T-helper 1 cell (primary cell): ENCODE measurements at places on chromosomes 6 and 20.

- DNase-seq = peak; percentile 16
These were observed 140.1 kb downstream of the QKI start for GRCh38 chr6:163554663-163555062.

DNA sequence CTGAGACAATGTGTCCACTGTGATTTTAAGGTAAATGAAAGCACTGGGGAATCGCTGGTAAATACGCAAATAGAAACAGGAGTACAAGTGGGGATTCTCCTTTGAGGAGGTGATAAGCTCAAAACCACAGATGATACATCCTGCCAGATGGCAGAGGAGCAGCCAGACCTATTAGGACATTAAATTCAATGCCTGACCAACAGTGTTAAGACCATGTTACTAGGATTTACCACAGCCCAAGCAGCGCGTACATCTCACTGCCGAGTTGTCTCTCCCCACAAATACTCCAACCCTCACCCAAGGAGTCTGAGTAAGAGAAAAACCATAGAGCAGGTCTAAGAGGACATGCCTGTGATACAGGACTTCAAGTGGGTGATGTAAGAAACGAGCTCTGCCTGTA, 68.9 kb upstream of the TULP1 start:
- no peak for DNase-seq

DNA sequence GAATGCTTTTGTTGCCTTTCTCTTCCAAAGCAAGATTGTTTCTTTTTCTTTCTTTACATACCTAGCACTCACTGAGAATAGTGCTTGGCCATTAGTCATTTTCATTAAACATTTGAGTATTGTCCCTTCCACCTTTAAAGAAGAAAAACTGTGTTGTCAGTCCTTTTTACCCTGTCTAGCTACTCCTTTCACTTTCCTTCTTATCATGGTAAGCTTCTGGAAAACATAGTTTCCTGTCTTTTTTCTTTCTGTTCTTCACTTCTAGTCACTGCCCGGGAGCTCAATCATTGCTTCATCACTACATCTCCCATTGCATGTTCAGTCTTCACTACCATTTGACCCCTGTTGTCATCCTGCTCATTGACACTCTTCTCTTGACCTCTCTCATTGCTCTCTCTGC, 12.1 kb downstream of the VAPB start:
- no peak for DNase-seq

DNA sequence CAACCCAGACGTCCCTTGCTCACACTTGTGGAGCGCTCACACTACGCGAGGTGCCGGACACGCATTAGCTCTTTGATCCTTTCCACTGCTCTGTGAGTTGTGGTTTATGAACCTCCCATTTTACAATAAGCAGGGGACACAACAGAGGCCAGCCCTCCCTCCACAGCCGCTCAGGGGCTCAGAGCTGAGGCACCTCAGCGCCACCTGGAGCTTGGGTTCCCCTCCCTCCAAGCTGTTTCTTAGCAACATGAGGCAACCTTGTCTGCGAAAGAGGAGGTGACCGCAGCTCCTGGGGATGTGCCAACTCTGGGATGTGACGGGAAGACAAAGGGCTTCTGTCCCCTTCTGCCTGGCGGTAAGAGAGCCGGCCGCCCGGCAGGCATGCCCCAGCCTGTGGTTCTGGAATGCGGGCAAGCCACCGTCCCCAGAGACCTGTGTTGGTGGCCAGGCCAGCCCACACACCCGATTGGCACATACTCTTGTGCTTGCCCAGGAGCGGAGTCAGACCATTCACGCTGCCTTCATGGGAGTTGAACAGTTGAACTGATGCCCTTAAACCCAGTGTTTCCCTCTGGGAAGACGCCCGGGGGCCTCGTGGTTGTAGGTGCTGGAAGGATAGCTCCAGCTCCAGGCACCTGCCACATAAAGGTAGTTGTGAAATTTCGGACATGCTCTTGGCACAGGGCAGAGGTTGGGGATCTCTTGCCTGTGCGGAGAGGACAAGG, 44.5 kb downstream of the RBM38 start:
- DNase-seq = no peak

DNA sequence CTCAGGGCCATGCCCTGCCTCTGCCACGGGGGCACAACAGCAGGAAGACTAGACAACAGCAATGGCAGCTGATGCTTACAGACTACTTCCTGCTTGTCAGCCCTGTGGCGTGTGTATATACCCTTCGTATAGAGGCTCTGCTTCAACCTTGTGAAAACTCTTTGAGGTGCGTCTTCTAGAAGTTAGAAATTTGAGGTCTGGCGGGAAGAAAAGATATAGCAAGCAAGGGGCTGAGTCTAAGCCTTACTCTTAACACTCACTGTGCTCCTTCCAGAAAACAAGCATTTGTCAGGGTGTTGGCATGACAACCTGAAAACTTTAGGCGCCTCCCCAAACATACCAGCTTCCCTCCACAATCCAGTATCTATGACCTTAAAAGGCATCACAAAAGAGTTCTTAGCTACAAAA, 33.3 kb downstream of the JPH2 start:
- no peak for DNase-seq

DNA sequence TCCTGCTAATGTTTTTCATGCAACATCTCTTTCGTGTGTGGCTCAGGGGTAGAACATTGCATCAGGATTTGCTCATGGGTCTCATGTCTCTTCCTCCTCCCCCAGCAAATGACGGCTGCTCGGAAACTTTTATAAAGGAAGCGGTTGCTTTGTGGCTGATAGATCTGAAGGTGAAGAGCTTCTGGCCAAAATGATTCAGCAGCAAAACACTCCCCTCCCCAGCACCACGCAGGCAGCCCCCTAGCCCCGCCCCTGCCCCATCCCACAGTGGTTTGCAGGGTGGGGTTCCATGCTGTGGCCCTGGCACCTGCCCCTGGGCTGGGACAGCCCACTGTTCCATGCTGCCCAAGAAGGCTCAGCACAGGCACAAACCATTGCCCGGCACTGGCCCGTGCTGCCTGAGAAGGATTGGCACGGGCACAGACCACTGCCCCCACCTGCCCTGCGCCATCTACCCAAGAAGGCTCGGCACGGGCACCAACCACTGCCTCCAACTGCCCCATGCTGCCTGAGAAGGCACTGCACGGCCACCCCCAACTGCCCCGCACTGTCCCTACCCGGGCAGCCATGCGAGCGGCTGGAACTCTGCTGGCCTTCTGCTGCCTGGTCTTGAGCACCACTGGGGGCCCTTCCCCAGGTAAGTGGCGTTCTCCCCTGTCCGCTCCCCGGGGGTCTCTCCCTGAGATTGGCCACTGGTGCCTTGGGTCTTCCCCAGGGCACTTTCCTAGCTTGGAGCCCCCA, at the start of gene CST7:
Gene CST7, plus strand, starts transcription at position 331 of the 741 bp plus-strand sequence. Its CDS starts 237 bp downstream, at position 568.
- DNase-seq = peak; percentile 58

GRCh38 chr6:133101790-133102189, 139.4 kb upstream of the EYA4 start:
- no peak for DNase-seq

- DNase-seq = no peak
These were observed 4.1 kb upstream of the PHACTR2 start for GRCh38 chr6:143673669-143674068.
